Hippocampal formation (tissue), 2 donors: ENCODE measurements at places on chromosomes 4 and X.

- DNase-seq = no peak
Observed at GRCh38 chrX:129512409-129512808, 10.9 kb downstream of the SMARCA1 start.

GRCh38 chrX:110241816-110242215 lies 76.1 kb downstream of the AMMECR1 start:
- peak; percentile 4 for DNase-seq

- no peak for DNase-seq
Observed at GRCh38 chr4:73620115-73620792, at the start of gene RASSF6. RASSF6 (minus strand) TSS chr4:73620436; CDS start chr4:73611795, 8,641 bp downstream.

GRCh38 chr4:112127048-112127637 lies 18.1 kb upstream of the FAM241A start:
- DNase-seq = no peak

- no peak for DNase-seq
Observed at GRCh38 chr4:158823461-158823873, 54.6 kb downstream of the FNIP2 start.

DNA sequence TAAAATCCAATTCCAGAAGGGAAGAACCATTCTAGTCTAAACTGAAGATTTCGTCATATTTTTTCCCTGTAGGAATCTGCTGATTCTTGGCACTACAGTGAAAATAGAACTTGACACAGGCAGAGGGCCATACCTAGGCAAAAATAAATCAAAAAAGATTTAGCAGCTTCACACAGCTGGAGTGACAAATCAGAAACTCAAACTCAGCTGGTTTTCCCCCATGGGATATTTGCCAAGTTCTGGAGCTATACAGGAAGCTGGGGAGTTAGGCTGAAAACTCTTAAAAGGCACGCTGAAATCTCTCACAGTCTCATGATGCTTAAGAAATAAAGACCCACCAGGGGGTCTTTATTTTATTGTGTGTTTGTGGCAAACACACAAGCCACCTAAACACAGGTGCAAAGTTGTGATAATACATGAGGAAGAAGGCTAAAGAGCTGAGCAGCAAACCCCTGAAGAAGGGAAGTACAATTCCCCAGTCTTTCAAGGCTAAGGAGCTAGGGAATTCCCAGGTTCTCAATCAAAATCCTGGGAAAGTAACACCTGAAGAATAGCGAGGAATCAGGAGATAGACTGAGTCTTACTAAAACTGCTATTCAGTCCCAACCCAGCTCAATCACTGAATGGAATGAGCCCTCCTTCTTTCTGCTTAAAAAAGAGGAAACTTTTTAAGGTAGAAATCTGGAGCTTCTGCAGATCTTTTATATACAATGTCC lies 32.1 kb upstream of the BEND2 start:
- no peak for DNase-seq

DNA sequence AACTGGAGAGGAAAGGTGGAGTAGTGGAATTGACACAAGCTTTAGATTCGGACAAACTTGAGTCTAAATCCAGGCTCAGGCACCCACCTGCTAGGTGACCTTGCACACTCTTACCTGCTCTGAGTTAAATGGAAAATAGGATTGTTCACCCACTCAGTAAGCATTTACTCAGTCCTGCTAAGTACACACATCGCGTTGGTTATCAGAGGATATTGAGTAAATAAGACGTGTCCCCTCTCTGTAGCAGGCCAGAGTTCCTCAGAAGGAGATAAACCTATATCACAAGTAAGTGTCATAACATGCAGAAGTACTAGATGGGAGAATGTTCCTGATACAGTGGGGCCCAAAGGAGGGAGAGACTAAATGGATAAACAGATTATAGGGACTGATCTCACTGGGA lies 117.7 kb downstream of the SMIM20 start:
- no peak for DNase-seq

GRCh38 chr4:27019766-27020165 lies 159.1 kb downstream of the STIM2 start:
- no peak for DNase-seq

GRCh38 chrX:123920105-123920785 lies 41.3 kb upstream of the STAG2 start:
- DNase-seq = no peak

- no peak for DNase-seq
Observed at GRCh38 chr4:152734699-152735050, 44.9 kb downstream of the TIGD4 start.

DNA sequence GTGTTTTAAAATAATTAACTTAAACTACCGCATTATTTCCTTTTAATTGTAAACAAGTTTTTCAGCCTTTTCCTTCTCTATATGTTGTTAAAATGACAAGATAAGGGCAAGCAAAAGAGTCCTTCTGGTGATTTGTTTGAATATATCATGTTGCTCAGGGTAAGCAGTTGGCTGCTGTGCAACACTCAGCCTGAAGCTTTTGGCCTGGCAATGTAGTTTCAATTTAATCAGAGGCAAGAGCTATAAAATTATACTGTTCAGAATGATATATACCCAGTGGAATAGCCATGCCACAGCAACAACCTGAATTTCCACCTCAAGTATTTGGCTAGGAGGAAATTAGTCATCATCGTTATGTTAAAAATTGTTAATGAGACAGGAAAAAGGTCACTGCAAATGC lies 53.4 kb downstream of the GRXCR1 start:
- DNase-seq = no peak

DNA sequence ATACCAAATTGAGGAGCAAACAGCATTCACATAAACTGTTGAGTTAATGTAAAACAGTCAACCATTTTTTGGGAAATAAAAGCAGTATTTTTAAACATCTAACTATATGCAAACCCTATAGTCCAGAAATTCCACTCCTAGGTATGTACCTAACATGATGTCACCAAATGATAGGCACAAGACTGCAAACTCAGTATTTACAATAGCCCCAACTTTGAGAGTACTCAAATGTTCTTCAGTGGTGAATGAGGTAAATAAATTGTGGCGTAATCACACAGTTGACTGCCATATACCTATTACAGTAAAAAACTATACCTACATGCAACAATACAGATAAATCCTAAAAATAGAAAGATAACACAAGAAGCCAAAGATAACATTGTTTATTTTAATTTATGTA lies 1243.8 kb upstream of the ADGRL3 start:
- DNase-seq = no peak

GRCh38 chr4:4388836-4389575 lies 2.1 kb downstream of the NSG1 start:
- no peak for DNase-seq

GRCh38 chr4:7894098-7894676 lies 45.5 kb downstream of the AFAP1 start:
- DNase-seq = no peak

DNA sequence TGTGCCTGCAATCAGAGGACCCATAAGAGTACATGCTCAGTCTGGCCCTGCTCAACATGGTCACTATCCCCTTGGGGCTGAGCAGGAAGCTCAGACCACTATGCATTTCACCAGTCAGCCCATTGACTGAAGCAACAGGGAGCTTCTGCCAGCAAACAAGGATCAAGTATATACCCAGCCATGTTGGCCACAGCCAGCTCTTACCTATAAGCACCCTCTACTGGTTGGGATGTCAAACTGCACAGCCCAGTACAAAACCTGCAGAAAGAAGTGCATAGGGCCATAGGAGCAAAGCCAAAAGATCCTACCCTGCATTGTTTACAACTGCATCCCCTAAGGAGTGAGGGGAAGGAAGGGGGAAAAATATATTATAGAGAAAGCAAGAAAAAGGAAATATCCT lies 214.4 kb upstream of the CPEB2 start:
- DNase-seq = no peak

- no peak for DNase-seq
Observed at GRCh38 chrX:20506739-20507138, 240.0 kb upstream of the RPS6KA3 start.

DNA sequence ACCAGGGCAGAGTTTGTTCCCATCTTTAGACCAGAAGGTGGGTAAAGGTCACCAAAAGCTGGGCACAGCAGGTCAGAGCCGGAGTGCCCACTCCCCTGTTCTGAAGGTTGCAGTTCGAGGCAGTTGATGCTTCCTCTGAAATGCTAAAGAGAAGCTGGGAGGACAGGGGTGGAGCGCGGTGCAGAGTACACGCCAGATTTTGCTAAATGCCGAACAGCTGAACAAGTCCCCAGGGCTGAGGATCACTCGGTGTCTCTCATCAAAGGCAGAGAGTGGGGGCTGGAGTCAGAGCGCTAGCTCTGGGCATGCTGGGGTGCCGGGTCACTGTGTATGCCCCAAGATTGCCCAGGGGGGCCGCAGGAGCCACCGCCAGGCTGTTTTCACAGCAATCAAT lies 197.0 kb downstream of the BCOR start:
- no peak for DNase-seq

DNA sequence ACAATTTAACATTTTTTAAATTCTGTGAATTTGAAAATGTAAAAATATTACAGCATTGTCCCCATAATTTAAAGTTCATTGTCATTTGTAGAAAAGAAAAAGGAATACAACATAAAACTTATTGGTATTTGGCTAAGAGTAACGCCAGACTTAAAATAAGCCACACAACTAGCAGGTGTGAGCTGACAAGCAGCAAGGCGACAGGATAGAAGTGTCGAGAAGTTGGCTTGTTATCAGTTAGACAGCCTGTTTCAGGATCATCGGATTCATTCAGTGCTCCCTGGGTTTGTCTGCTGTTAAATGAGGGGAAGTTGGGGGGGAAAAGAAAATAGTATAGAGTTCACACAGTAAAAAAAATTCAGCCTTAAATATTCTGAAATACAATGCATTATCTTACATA lies 393.6 kb downstream of the IL15 start:
- DNase-seq = no peak

- DNase-seq = no peak
Observed at GRCh38 chr4:40628888-40629287, 776 bp downstream of the RBM47 start.

- no peak for DNase-seq
Observed at GRCh38 chr4:7821245-7822136, 118.2 kb downstream of the AFAP1 start.

GRCh38 chrX:152850465-152850864 lies 19.6 kb downstream of the NSDHL start:
- peak; percentile 3 for DNase-seq

DNA sequence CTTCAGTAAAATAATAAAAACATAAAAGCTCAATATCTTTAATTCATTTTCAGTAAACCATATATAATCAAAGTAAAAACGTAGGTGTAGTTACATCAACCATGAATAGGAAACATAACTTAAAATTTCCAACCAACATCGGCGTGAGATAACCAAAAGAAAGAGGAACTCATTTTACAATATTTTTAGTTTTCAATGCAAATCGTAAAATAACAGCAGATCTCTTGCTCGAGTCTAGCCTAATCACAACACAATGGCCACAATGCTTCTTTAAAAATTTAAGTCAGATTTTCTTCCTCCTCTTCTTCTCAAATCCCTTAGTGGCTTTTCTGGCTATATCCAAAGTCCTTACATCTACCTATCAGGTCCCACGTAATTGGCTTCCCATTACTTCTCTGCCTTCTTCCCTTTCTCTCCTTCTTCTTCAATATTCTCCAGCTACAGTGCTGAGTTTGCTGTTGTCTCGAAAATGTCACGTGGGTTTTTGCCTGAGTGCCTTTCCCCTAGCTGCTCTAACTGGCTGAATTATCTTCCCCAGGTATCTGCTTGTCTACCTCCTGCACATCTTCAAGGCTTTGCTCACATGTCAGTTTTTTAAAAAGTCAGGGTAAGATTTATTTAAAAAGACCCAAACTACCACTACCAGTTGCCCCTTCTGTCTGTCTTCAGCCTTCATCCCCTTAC lies 90.9 kb upstream of the BANK1 start:
- DNase-seq = no peak

- DNase-seq = no peak
Observed at GRCh38 chr4:57064811-57065711, 45.1 kb downstream of the IGFBP7 start.

DNA sequence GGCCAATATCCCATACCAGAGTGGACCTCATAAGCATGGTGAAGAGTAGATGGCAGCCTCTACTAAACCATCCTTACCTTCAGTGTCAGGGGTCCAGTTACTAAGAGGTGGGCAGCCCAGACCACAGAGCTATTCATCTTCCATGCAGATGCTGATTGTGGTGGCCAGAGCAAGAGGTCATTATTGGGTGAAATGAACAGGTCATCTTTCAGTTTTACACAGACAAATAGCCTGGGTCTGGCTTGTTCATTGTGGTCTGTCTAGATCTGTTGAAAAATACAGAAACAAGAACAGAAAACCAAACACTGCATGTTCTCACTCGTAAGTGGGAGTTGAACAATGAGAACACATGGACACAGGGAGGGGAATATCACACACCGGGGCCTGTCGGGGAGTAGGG lies 71.3 kb downstream of the PAK3 start:
- no peak for DNase-seq

GRCh38 chr4:168480931-168481611 lies 779 bp upstream of the DDX60L start:
- DNase-seq = peak; percentile 15

GRCh38 chr4:73070074-73070390 lies 516 bp upstream of the COX18 start:
- DNase-seq = no peak

DNA sequence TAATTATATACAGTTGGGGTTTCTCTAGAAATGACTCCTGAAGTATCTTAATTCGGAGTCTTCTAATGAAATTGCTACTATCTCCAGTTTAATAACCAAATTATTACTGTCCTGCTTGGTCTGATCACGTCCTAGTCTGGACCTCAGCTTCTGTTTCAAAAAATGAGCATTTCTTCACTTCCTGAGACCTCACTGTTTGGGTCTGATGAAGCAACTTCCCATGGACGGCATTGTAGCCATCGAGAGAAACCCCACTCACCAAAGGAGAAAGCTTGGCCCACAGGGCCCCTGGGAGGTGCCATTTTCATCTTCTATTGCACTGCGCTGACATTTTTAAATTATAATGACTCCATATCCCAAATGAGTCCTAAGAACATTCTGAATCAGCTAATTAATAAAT lies 178.0 kb downstream of the MGST2 start:
- DNase-seq = no peak

DNA sequence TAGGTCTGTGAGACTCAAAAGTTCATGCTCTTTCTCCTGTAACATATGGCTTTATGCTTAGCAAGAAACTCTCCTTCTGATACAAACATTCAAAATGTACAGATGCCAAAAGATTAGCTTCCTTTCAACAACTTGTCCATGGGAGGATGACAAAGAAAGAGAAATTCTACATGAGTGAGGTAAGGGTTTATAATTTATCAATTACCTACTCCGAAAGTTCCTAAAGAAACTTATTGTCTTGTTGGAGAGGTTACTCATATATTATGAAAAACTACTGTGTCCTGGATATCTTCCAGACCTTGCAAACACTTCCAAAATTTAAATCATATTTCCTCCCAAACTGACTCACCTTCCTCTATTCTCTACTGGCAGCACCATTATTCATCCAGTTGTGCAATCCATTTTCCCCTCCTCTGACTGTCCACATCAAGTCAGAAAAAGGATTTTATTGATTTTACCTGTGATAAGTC lies 65.1 kb downstream of the ENPEP start:
- no peak for DNase-seq

- DNase-seq = no peak
Observed at GRCh38 chrX:153372949-153373348, 28.2 kb downstream of the PNMA6E start.

DNA sequence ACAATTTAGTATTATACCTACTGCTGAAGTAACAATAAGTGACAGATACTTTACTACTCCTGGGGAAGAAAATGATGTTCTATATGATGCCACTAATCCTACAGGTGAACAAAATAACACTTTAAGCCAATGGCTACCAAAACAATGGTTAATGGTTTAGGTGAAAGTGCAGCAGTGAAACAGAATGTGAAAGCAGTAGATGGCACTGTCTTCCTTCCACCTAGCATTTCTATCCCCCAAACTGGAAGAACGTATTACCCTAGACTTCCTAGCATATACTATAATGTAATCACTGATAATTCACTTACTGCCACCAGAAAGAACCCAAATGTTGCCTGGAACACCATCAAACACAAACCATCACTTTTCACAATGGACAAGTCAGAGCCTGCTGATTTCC lies 18.9 kb upstream of the CABS1 start:
- no peak for DNase-seq
